RPMI7951 (cell line): ENCODE measurements at places on chromosomes 5 and 9. TPM values are rescaled to one million over a fixed set of nuclear protein-coding genes. Genes with fewer than 3 reads are reported as not detected.

The CENPK gene
- 51.2 and 65.5 TPM in 2 replicates for total RNA-seq

DNA sequence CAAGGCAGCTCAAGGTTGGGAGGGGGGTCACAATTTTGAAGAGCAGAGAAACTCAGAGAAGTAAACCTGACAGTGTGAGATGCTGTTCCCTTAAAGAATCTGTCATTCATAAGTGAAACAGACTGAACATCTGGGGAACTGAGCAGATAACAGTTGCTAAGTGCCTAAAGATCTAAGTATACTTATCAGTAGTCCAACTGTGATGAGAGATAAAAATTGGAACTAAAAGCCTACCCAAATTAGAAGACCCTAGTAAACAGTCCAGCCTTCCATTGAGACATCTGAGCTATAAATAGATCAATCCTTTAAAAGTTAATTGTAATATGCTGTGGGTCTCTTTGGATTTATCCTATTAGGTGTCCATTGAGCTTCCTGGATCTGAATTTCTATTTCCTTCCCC is 692.8 kb upstream of the ZNF608 start:
- DNase-seq: no peak

The C9orf50 gene
- total RNA-seq: not detected in 2 replicates

The IL3 gene
- not detected in 2 replicates for total RNA-seq

The TMC1 gene
- 0.29 TPM in 1 of 2 replicates, not detected in the other for total RNA-seq

The CATSPER3 gene
- not detected in 2 replicates for total RNA-seq

The LIFR gene
- total RNA-seq: 5.5 and 7.8 TPM in 2 replicates

GRCh38 chr9:136190237-136190601 is 14.7 kb downstream of the LHX3 start:
- DNase-seq: no peak

- DNase-seq: no peak
Measured at GRCh38 chr5:8919096-8919495, 626.8 kb downstream of the SEMA5A start.

The GABRA1 gene
- total RNA-seq: not detected in 2 replicates

GRCh38 chr5:77935506-77936364 is 159.6 kb upstream of the TBCA start:
- DNase-seq: peak; percentile 58

The SV2C gene
- total RNA-seq: under 0.01 TPM in 1 of 2 replicates, not detected in the other

- DNase-seq: peak; percentile 17
Measured at GRCh38 chr5:89396278-89396954, 513.4 kb upstream of the MEF2C start.

The SURF4 gene
- 188 and 217 TPM in 2 replicates for total RNA-seq
